ENCODE measurements at places on chromosomes 5 and 9. TPM values are rescaled to one million over a fixed set of nuclear protein-coding genes. Genes with fewer than 3 reads are reported as not detected.
A peak's percentile ranks its signal among the peaks of the same experiment; 100 is the strongest.

- no peak for DNase-seq
Measured at GRCh38 chr5:133605323-133605722, 7.0 kb downstream of the FSTL4 start.

GRCh38 chr5:158770506-158770905 lies 329.2 kb downstream of the EBF1 start:
- DNase-seq, result no peak

GRCh38 chr5:98780390-98780789 lies 6.9 kb downstream of the RGMB start:
- DNase-seq, result peak; percentile 0

- no peak for DNase-seq
Measured at GRCh38 chr9:116658265-116658664, 28.8 kb upstream of the TRIM32 start.

DNA sequence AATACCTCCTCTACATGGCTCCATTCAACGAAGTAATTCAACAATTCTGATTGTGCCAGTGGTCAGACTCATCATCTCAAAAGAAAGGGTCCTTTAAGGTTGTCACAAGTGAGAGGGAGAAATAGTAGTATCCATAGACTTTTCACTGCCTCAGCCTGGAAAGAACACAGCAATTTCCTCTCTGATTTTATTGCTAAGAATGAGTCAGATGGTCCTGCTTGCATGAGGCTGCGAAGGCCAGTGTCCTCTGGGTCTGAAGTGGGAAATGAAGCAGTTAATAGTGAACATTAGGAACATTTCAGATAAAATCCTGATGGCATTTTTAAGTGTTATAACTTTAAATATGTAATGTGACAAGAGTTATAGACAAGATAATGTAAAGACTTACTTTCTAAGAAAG lies 979.0 kb downstream of the EFNA5 start:
- no peak for DNase-seq

DNA sequence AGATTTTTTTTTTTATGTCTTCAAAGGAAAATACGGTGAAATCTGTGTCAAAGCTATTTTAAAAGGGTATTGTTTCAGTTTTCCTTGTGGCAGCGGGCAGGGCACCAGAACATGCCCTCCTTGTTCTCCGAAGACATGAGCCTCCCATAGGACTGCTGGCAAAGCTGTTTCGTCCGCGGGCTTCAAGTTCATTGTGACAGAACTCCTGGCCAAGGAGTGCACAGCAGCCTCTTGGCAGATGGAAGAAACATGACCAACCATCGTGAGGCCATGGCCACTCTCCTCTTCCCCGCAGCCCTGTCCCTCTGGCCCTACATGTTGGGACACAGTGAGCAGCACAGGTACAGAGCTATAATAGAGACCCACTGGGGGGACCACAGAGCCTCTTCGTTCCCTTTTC lies 99.5 kb downstream of the AOPEP start:
- no peak for DNase-seq

DNA sequence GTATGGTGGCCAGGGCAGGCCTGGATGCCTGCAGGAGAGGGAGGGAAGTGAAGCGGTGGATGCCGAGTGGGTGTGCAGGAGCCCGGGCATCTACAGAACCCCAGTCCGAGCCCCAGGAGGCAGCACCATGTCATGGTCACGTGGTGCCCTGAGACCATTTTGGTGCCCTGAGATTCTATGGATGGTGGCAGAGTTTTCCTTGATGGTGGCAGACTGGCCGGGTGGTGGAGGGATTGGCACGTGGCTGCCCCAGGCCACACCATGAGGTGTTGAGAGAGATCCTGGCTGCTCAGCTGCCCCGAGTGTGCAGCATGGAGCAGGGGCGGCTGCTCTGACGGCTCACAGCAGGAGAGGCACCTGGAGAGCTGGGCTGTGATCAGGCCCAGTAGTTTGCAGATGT lies 52.3 kb downstream of the SYK start:
- DNase-seq, result no peak

Gene LRSAM1
- 15.9 TPM for total RNA-seq

Gene AIF1L
- total RNA-seq, result 19.1 TPM

Measured in tongue (tissue), 3 donors.